Vein endothelial cell (primary cell): ENCODE measurements at places on chromosomes 6 and 20. TPM values are rescaled to one million over a fixed set of nuclear protein-coding genes. Genes with fewer than 3 reads are reported as not detected.

MAPK14 gene
- 75.1 and 89.3 TPM in 2 replicates for total RNA-seq

GPLD1 gene
- 0.19 and 0.33 TPM in 2 replicates for total RNA-seq

EDN1 gene
- 379 and 612 TPM in 2 replicates for total RNA-seq

BPIFA1 gene
- total RNA-seq, result not detected in 2 replicates

LY6G5C gene
- 1.3 and 2.4 TPM in 2 replicates for total RNA-seq

MRPS18A gene
- 44.1 and 55.5 TPM in 2 replicates for total RNA-seq

ADGRF5 gene
- total RNA-seq, result 80.0 and 246 TPM in 2 replicates

GNAS-AS1 gene
- total RNA-seq, result 0.10 TPM in 1 of 2 replicates, not detected in the other

RALGAPA2 gene
- total RNA-seq, result 34.3 and 44.9 TPM in 2 replicates

MUCL3 gene
- not detected in 2 replicates for total RNA-seq

PXDC1 gene
- 96.6 and 164 TPM in 2 replicates for total RNA-seq

SRMS gene
- not detected in 2 replicates for total RNA-seq

TLDC2 gene
- not detected in 2 replicates for total RNA-seq

SLC25A27 gene
- total RNA-seq, result 1.3 and 2.2 TPM in 2 replicates

LAMP5 gene
- 0.98 and 1.1 TPM in 2 replicates for total RNA-seq

FOXF2 gene
- 0.10 TPM in 1 of 2 replicates, not detected in the other for total RNA-seq

PLAGL2 gene
- total RNA-seq, result 6.9 and 7.5 TPM in 2 replicates

RIMS1 gene
- 3.2 and 12.7 TPM in 2 replicates for total RNA-seq

ULBP3 gene
- total RNA-seq, result 20.1 and 24.8 TPM in 2 replicates

GMNN gene
- total RNA-seq, result 14.0 and 28.7 TPM in 2 replicates

HTR1E gene
- not detected in 2 replicates for total RNA-seq

CUTA gene
- 61.8 and 63.0 TPM in 2 replicates for total RNA-seq

TNF gene
- total RNA-seq, result not detected in 2 replicates

SPTLC3 gene
- total RNA-seq, result 0.65 and 0.96 TPM in 2 replicates

PARD6B gene
- 0.57 and 0.65 TPM in 2 replicates for total RNA-seq
